Liver (tissue), 10 donors: ENCODE measurements at places on chromosomes 3 and 15.

GRCh38 chr3:28835751-28836150 lies 445.1 kb upstream of the RBMS3 start:
- DNase-seq: no peak

GRCh38 chr3:12734960-12735359 lies 24.1 kb downstream of the TMEM40 start:
- no peak for DNase-seq

GRCh38 chr3:165347526-165347925 lies 151.3 kb upstream of the SLITRK3 start:
- DNase-seq: no peak

DNA sequence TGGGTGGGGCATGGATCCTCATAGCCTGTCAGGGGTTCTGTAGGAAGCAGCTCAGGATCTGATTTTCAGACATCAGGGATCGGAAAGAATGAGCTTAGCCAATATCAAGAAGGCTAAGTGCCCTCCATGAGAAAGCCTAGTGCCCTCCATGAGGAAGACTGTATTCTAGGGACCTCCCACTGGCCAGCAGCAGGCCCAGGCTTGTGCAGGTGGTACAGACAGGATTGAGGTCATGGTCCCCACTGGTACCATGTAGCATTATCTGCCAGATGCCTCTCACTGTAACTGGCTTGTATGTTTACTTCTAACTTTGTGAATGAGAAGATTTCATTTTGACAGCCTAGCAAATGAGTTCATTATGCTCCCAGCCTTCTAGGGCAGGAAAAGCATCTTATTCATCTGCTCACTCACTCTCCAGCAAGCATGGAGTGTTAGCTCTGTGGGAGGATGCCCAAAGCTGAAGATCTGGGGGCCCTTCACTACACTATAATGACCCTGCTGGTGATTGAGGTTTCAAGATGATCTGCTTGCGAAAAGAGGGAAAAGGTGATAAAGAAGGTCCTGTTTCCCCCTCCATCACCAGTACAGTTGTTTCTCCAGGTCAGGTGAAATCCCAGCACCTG lies 7.5 kb downstream of the EPHB1 start:
- no peak for DNase-seq

GRCh38 chr3:87498358-87499080 lies 222.1 kb upstream of the POU1F1 start:
- no peak for DNase-seq

GRCh38 chr3:100782906-100783305 lies 73.6 kb downstream of the TFG start:
- no peak for DNase-seq

- no peak for DNase-seq
Observed at GRCh38 chr15:74307827-74308811, 59.3 kb downstream of the CYP11A1 start.
